Cortex of kidney (tissue), 1 donor: ENCODE measurements at places on chromosomes 2 and 18.

DNA sequence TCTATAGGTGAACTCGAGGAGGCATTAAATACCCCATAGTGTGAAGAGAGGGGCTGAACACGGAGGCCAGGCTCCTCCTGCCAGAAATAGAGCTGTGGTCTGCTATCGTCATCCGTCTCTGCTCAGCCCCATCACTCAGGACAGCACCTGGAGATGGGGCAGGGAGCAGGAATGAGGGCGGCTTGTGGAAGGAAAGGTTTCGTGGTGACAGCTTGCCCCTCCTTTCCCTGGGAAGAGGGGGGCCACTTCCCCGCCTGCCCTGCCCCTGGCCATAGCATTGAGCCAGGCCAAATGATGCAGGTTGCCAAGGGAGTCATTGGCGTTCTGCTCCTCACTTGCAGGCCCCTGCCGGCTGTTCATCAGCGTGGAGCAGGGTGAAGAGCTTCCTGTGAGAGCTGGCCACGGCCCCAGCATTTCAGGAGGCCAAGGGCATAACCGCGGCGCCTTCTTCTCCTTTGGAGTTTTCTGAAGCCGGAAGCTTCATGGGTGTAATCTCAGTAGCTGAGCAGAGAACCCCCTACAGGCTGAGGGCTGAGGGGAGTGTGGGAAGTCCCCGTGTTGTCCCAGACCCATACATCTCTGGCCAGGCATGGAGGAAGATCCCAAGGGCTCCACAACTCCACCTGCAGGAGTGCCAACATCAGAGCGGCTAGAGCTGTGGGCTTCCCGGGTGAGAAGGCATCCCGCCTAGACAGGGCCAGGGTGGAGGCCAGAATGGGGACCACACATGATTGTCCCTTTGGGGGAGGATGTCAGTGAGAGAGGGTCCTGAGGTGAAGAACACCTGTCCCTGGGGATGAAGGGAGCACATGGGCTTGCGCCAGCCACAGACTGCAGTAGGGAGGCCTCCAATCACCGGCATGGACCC lies 112.5 kb upstream of the GLI2 start:
- DNase-seq: no peak

- no peak for DNase-seq
These were observed 144.9 kb downstream of the TNS1 start for GRCh38 chr2:217857624-217858506.

DNA sequence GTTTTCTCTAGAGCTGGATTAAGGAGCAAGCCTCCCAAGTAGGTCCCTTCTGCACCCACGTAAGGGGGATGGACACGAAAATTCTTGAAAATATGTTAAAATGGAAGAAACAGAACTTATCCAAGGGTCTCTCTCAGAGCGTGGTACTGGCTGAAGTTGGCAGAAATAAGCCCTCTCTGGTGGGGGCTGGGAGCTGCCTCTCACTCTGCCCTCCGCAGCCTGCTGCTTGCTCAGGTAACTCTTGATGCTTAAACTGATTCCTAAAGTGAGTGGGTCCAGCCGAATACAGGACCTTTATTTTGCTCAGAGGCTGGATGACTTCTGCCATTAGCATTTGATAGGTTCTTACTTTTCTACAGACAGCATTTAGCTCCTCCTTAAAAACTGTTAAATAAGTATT lies 78.1 kb downstream of the SPHKAP start:
- DNase-seq: no peak

GRCh38 chr2:127651971-127652550 lies 6.1 kb downstream of the GPR17 start:
- no peak for DNase-seq

DNA sequence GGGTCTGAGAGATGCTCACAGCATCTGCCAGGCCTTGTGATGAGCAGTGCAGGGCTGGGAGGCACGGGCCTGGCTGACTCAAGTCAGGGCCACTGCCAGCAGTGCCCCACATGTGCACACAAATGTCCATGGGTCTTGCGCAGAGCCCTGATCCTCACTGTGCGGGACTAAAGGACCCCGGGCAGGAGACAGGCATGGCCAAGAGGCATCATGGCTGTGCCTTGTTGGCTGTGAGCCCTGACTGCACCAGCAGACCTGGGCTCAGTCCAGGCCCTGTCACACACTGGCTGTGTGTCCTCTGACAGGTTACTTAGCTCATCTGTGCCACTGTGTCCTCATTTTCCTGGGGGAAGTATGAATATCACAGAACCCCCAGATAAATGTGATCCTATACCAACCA lies 4.0 kb downstream of the KCNIP3 start:
- DNase-seq: no peak

- DNase-seq: no peak
These were observed 192.2 kb upstream of the PXDN start for GRCh38 chr2:1936427-1936980.

GRCh38 chr2:83081826-83082690 lies 1377.0 kb downstream of the SUCLG1 start:
- DNase-seq: no peak

DNA sequence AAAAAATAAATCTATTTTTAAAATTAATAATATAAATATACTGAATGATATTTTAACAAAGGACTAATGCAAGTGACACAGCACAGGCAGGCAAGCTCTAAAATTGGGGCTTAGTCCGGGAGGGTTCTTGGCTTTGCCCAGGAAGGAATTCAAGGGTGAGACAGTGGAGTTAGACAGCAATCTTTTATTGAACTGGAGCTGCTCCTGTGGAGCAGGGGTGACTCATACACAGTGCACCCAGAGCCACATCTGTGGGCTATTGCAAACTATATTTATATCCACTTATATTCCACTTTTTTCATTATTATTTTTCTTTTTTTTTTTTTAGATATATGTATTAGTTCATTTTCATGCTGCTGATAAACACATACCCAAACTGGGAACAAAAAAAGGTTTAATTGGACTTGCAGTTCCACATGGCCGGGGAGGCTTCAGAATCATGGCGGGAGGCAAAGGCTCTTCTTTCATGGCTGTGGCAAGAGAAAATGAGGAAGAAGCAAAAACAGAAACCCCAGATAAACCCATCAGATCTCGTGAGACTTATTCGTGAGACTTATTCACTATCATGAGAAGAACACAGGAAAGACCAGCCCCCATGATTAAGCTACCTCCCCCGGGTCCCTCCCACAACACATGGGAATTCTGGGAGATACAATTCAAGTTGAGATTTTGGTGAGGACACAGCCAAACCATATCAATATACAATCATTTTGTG lies 437.1 kb downstream of the BCL11A start:
- DNase-seq: no peak

DNA sequence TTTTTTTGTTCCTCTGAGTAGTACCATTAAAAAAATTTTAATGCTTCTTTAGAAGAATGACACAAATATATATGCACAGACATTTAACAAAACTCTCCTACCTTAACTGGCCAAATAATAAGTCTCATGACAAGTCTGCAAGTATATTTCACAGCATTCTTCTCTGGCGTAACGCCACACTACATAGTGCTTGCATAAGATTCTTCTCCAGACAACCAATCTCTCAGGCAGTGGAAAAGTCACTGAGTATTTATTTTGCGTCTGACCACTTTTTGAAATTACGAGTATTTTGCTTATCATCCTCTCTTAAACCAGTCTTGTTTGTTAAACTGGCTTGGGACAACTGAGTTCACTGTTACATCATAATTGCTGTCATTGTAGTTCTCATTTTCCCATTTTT lies 749.2 kb downstream of the ADCYAP1 start:
- DNase-seq: no peak

GRCh38 chr2:160145471-160145870 lies 54.6 kb downstream of the ITGB6 start:
- DNase-seq: no peak

DNA sequence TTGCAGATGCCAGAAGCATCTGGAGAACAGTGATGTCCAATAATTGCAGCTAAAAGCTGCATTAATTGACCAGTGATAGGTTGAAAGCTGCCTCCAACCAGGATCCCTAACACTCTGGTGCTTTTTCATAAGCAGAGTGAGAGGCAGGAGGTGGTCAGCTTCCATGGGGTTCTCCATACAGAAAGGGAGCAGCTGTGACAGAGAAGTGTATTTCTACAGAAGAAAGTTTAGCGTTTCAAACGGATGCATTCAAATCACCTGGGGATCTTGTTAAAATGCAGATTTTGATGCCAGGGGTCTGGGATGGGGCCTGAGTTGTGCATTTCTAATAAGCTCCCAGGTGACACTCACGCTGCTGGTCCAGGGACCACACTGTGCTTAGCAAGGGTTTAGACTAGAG lies 216.5 kb upstream of the NRP2 start:
- no peak for DNase-seq
